K562 (cell line): ENCODE measurements at places on chromosomes 12 and 14. TPM values are rescaled to one million over a fixed set of nuclear protein-coding genes. Genes with fewer than 3 reads are reported as not detected.

The LAG3 gene
- total RNA-seq = 0.60 and 0.66 TPM in 2 replicates

GRCh38 chr12:25811656-25812126 is 146.8 kb upstream of the RASSF8 start:
- DNase-seq = no peak

- no peak for DNase-seq
Observed at GRCh38 chr12:18382236-18382885, 121.0 kb downstream of the PIK3C2G start.

DNA sequence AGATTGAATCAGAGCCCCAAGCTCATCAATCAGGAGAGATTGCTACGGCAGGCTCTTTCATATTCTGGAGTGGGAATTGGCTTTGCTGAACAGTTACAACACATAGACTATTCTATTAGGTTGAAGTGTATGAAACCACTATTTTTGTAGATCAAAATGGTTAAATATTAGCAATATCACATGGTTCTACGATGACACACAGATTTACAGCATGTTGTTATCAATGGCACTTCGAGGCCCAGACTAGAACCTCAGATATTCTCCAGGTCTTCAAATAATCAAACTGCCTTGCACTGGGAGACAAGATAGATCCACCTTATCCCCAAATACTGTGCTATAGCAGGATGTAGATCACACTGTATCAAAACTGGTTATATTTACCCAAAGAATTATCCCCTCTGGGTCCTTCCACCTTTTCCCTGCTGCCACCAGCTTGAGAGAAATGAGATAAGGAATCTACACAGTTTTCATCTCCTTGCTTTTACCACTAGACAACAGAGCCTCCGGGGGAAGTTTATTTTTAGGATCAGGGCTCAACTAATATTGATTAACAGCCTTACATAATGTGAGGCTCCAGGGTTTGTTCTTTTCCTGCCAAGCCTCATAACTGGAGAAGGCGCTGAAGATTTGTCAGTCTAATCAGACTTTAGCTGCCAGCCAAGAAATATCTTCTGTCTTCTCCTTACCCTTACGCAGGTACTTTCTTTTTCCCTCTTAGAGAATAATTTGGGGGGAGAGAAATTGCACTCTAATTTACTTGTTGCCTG is 507.1 kb downstream of the DIO2 start:
- no peak for DNase-seq

The SMIM41 gene
- not detected in 2 replicates for total RNA-seq

The ALDH1L2 gene
- total RNA-seq = 9.2 and 9.6 TPM in 2 replicates

DNA sequence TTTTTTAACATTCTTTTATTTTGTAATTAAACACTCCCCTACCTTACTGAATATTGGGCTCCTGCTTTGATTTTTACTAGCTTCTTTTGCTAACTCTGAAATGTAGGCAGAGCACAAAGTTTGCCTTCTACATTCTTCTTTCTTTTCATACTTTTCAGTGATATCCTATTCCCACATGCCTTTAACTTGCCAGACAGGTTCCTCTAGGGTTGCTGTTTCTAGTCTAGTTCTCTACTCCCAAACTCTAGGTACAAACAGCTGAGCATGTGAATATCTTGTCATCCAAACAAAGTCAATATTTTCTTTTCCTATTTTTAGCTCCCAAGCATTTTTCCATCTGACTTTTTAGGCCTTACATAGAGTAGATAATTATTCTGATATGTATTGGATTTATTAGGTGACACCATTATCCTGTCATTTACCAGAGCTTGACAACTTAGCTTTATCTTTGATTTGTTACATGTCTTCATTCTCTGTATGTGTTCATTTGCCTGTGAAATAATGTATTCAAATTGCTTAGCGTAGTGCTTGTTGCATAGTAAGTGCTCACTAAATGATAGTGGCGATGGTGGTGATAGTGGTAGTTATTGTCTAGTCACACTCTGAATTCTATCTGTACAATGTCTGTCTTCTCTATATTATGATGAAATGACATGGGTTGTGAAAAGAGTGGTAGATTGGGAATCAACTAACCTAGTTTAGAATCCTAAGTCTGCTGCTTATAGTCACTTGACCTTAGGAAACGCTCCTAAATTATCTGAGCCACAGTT is 73.6 kb upstream of the DNM1L start:
- DNase-seq = no peak

The LRFN5 gene
- 0.16 TPM in 2 replicates for total RNA-seq

DNA sequence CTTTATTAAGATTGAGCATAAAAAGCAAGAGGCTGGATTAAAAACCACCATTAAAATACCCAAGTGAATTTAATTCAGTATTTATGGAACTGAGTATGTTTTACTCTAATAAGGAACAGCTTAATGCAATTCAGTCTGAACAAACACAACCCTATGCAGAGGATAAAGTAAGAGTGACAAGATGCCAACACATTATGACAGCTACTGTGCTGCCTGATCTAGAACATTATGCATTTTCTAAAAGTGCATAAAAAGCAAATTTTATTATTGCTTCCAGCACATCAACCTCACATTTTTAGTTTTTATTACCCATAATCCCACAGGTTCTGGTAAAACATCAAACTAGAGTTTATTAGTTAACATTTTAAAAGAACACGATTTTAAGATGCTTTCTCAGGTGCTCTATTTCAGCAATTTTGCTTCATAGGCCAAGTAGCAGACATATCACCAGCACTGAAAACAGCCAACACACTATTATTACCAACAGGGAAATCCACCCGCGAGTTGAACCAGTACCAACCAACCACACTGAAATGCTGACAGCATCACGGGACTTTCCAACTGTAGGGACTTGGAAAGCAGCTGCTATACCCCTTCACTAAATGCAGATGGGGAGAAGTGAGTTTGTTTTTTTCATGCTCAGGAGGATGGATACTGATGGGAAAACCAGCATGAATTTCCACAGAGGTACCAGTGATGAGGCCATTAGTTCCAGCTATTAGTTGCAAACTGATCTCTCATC is 372.1 kb downstream of the KCNH5 start:
- DNase-seq = no peak

DNA sequence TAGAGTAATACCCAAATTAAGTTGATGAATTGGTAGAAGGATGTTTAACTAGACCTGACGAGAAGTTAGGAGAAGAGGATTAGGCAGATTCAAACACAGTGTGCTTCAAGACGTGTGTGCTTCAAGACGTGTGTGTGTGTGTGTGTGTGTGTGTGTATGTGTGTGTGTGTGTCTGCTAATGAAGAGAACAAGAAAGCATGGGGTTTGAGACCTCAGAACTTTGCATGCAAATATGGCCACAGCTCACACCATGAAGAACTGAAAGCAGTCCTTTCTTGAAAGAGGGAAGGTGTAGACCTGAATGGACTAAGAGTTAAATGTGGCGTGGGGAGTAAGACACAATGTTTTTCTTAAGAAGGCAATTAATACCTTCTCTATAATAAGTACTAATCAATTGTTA is 32.5 kb upstream of the SSPN start:
- no peak for DNase-seq

The ESPL1 gene
- 47.9 and 55.0 TPM in 2 replicates for total RNA-seq

The TAS2R42 gene
- not detected in 2 replicates for total RNA-seq

DNA sequence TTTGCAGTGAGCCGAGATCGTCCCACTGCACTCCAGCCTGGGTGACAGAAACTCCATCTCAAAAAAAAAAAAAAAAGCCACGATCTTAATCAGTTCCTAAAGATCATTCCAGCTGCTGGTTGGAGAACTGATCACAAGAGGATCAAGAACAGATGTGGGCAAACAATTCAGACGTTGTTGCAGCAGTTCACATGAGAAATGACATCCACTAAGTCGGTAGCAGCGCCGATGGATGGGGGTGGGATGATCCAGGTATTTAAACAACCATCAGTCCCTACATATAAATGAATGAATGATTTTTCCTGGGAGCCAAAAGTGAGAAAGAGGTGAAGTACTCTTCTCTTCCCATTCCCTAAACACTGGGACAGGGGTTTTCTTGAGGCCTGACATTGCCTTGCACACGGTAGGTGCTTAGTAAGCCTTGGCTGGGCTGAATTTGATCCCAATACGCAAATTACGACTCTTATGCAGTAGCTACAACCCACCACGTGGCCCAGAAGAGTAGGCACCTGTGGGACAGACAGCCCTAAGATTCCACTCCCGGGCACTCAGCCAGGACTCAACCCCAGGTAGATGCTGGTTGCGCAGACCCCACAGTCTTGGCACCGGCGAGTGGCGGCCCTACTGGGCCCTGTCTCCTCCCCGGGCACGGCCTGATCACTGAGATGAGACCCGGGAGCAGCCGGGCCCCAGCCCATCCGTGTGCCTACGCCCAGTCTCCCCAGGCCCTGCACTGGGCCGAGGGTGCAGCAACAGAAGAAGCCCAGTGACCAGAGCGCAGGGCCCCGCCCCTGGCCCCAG is 565 bp downstream of the SPRYD3 start:
- DNase-seq = no peak
